Activated CD8-positive, alpha-beta memory T cell treated with anti-CD3 and anti-CD28 coated beads for 1 hour (primary cell): ENCODE measurements at places on chromosomes 6 and 20.

DNA sequence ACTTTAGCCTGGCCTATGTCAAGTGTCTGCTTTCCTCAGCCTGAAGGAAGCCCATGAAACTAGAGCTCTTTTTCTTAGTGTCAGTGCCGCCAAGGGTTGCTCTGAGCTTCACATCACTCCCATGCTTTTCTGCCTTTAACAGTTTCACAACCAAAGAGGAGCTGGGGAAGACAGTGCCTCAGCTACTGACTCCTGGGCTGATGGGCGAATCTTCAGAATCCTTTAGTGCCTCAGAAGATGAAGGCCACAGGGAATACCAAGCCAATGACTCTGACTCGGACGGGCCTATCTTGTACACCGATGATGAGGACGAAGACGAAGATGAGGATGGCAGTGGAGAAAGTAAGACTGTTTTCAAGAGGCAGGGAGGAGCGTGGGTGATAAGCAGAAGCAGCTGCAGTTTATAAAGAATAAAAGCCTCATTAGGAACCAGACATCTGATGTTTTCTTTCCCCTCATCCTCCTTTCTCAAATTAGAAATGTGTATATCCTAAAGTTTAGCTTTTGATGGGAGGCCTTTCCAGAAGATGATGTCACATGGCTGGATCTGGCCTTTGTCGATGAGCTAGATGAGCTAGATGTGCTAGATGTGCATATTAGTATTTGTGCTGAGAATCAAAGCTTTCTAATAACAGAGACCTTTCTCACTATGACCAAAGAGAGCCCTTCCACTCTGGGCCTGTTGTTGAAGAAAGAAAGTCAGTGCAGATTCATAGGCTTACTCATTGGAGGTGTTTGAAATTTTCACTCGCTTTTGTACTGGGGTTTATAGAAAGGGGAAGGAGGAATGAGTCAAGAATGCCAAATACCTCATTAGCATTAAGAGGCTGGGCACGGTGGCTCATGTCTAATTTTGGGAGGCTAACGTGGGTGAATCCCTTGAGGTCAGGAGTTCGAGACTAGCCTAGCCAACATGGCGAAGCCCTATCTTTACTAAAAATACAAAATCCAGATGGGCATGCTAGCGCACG lies 70.7 kb upstream of the LTV1 start:
- no peak for DNase-seq

DNA sequence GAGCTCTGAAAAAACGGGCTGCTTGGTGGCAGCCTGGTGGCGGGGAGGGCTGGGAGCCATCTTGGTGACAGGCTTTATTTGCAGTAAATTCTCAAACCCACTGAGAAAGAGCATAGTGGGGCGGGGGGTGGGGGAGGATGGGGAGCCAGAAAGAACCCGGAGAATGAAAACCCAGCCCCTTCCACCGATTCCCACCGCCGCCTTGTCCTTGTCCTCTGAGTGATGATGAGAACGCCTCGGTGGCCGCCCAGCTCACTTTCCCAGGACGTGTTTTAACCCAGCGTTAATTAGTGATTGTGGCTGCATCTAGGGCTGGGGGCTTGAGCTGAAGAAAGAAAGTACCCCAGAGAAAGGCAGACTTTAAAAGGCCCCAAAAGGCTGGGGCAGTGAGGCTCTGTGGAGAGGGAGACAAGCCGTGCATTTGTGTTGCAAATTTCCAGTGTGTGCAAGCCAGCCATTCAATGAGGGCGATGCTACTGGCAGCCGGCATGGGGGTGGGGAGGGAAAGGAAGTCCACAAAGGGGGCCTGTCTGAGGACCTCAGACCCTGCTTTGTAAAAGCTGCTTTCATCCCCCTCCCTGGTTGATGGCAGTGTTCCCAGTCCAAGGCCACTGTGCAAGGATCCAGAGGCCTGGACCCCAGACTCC lies 6.2 kb upstream of the GHRH start:
- no peak for DNase-seq

- DNase-seq: no peak
These were observed 11.5 kb upstream of the MAP3K7 start for GRCh38 chr6:90598192-90598951.

DNA sequence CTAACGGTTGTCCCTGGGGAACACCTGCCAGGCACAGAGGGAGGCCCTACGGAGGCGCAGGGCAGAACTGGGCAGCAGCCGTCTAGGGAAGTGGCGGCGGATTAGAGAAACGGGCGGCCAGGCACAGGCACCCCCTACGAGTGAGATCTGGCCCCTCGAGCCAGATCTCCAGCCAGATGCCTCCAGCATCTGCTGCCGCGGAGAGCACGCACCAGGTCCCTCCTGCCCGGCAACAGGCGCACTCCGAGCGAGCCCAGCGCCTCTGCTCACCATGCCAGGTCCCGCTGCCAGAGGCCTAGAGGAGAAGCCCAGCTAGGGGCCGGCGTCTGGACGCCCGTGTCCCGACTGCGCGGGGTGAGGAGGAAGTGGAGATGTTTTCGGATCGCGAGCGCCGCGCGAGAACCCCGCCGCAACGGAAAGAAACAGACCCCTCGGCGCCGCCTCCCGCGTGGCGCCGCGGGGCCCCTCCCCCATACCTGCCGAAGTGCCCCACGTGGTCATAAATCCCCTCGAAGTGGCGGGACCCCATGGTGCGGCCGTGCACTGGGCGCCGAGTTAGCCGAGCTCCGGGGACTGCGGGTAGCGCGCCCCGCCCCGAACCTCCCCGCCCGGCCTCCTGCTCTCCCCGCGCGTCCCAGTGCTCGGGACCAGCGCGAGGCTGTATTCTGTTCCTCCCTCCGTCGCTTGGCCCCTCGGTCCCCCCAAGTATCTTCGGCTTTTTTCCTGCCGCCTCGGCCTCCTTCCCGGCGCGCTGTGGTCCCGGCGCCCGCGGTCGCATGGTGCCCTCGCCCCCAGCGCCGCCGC lies at the start of gene SLC22A16:
Gene SLC22A16, minus strand, starts transcription at position 568 of the 804 bp plus-strand sequence. Its CDS starts 39 bp downstream, at position 529.
- no peak for DNase-seq

GRCh38 chr20:62177307-62177706 lies 5.5 kb upstream of the MTG2 start:
- no peak for DNase-seq

DNA sequence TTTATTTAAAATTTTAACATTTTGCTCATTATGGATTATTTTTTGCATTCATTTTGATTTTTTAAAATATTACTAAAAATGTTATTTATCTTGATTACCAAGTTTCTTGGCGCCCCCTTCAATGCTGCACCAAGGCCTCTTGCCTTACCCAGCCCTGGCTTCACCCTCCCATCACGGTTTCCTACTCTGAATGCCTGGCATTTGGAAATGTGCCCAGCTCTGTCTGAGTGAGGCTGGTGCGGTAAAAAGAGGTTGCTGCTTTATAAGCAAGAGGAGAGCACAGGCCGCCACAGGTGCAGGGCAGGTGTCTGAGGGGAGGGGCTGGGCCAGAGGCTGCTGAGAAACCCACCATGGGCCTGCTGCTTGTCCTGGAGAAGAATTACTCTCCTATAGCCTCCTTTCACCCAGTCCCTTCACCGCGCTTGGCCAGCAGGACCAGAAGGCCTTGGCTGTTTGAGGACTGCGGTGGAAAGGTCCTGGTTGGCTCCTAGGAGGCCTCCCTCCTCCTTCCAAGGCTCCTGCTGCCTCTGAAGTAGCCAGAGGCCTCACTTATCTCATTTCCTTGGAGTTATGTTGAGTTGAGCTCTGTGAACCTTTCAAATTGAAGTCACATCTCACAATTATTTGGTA lies 62.6 kb downstream of the BANF2 start:
- DNase-seq: no peak

DNA sequence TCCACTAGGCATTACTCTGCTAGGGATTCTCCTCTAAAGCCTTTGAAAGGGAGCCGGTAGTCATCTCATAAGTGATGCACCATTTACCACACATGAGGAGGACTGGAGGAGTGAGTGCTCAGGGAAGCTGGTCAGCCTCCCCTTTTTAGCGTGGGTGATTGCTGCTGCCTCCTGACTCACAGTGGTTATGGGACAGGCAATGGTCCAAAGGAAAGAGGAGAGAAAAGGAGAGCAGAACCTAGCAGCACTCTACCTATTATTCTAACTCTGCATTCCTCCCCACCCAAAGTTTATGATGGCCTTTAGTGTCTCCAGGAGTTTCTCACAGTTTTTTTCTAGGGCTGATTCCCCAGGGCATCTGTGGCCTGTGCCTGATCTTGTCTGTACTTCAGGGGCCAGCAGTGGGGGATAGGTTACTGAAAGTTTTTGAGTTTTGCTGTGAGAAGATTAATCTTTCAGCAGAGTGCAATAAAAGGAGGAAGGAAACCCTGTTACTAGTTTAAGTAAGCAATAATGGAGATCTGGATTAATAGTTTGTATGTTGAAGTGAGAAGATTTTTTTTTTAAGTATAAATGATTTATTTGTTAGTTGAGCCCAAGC lies 36.4 kb upstream of the GCLC start:
- no peak for DNase-seq

DNA sequence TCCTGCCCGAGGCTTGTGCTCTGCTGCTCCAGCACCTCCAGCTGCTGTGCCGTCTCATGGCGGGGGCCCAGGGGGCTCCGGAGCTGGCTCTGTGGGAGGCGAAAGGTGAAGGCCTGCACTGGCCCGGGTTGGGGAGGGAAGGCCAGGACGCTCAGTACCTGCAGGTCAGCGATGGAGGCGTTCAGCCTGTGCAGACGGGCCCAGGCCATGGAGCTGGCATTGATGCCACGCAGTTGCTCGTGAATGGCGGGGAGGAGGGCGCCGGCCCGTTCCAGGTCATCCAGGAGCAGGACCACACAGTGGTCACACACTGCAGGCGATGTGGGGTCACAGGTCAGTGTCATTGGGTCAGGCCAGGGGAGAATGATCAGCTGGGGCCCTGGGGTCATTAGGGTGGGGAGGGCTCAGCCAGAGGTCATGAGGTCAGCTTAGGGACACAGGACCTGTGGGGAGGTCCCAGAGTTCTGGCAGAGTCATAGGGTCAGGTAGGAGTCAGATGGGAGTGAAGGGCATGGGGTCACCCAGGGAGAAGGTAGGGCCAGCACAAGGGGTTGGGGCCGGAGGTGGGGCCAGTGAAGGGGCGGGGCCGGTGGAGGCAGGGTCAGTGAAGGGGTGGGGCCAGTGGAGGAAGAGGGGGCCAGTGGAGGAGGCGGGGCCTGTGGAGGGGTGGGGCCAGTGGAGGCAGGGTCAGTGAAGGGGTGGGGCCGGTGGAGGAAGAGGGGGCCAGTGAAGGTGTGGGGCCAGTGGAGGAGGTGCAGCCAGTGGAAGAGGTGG lies 18.0 kb downstream of the ADRM1 start:
- DNase-seq: no peak

DNA sequence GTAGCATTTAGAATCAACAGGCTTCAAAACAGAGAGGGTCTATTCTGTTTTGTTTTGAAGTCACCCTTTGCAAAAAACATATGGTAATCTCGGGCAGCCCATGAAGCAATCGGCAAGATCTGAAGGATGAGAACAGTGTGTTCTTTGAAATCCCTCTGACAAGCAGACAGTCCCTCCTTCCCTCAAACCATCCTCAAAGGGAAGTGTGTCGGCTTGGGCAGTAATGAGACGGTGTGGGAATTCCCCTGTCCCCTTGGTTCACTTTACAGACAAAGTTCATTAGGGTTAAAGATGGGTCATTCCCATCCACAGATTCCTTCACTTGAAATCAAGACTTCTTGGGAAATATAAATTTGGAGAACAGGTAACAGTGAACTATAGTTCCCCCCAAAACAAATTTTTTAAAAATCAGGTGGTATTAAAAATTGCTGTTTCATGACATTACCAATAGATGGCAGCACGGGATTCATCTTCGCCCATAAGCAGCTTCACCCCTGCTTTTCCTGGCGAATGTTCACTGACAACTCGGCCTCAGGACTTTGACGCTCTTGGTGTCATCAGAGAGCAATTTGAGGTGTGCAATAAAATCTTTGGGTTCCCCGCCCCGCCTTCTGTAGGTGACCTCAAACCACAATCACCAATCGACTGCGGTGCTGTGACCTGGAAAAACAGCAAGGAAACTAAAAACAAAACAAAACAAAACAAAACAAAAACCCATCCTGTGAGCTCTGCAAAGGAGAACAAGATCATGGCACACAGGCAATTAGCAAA lies 159.3 kb upstream of the TNFAIP3 start:
- peak; percentile 82 for DNase-seq

DNA sequence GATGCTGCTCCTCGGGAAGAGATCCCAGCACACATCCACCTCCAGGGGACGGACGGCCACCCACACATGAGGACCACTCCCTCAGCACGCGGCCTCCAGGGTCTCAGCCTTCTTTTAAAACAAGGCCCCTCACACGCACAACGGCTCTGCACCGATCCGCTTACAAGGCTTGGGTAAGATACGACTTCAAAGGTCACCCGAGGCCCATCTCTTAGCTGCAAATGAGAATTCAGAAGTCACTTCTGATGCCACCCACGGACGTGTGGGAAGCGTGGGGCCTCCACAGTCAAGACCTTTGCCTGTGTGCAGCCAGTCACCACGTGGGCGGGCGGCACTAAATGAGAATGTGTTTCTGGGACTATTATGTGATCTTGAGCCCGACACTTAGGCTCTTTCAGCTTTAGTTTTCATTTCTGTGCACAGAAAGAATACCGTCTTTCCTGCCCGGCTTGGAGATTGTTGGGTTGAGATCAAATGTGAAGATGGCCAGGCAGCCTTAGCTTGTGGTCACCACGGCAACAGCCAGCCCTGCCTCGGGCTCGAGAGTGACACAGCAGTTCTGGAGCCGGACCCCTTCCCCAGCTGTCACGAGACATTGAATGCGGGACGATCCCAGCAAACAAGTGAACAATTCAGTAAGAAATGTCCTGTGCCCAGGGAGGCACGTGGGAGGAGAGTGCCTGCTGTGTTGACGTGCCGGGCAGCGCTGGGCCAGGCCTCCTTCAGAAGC lies 91.6 kb downstream of the RAMACL start:
- DNase-seq: no peak

DNA sequence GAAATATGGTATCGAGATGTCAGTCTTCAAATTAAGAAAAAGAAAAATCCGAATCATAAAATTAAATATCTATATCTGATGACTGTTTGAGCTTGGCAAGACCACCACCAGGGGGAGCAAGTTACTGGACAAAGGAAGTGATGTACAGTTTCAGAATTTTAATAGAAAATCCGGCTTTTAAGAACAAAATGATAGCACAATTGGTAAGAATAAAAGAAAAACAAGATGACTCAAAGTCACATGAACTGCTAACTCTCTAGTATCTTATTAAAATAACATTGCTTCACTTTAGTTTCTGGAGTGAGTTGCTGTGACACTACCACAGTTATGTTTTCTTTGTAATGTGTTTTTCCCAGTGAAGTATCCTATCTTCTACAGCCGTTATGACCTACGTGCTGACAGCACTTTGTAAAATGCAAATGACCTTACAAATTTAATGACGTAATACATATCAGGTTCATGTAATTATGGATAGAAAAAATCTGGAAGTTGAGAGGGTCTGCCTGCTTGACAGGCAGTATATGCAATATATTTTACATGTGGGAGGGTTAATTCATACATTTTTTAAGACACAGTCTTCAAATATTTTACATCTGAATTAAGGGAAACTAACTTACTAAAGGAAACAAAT lies 405.3 kb upstream of the HS3ST5 start:
- no peak for DNase-seq

- DNase-seq: no peak
These were observed 211.1 kb downstream of the ANKRD60 start for GRCh38 chr20:58017231-58017969.

- no peak for DNase-seq
These were observed 476.2 kb upstream of the POU3F2 start for GRCh38 chr6:98358173-98358572.

GRCh38 chr20:63974402-63975200 lies 4.8 kb downstream of the SAMD10 start:
- no peak for DNase-seq

GRCh38 chr6:139378882-139379341 lies 4.5 kb upstream of the CITED2 start:
- DNase-seq: no peak

GRCh38 chr6:83055366-83055964 lies 10.2 kb downstream of the UBE3D start:
- peak; percentile 17 for DNase-seq
